Astrocyte of the spinal cord (primary cell): ENCODE measurements at places on chromosomes 1 and 21.

- DNase-seq: peak; percentile 18
Observed at GRCh38 chr21:36456729-36457414, 23.1 kb downstream of the CLDN14 start.

DNA sequence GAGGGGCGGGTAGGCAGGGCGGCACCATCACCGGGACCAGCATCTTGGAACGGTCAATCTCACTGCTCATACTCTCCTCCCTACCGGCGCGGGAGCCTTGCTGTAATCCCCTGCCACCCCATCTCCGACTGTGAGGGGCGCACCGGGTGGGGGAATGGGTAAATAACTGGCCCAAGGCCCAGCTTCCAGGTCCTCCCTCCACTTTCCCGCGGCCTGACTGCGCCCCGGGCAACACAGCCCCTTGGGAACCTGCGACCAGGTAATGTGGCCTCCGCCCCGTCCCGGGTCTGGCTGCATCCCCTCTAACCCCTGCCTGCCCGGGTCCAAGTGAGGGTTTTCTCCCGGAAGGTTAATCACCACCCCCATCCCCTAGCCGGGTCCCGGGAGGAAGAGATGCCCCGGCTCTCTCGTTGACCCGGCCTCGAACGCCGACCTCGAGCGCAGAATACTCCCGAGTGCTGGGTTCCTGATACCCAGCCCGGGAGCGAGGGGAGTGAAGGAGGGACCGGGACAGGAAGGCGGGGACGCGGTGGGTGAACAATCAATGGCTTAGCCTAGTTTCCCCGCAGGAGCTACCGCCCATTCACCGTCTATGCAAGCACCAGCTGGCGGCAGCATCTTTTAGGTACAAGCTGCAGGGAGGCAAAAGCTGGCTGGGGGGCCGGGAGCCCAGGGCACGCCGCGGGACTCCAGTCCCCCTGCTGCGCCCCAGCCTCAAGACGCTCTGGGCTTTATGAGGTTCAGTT lies 5.9 kb upstream of the LHX9 start:
- DNase-seq: no peak

DNA sequence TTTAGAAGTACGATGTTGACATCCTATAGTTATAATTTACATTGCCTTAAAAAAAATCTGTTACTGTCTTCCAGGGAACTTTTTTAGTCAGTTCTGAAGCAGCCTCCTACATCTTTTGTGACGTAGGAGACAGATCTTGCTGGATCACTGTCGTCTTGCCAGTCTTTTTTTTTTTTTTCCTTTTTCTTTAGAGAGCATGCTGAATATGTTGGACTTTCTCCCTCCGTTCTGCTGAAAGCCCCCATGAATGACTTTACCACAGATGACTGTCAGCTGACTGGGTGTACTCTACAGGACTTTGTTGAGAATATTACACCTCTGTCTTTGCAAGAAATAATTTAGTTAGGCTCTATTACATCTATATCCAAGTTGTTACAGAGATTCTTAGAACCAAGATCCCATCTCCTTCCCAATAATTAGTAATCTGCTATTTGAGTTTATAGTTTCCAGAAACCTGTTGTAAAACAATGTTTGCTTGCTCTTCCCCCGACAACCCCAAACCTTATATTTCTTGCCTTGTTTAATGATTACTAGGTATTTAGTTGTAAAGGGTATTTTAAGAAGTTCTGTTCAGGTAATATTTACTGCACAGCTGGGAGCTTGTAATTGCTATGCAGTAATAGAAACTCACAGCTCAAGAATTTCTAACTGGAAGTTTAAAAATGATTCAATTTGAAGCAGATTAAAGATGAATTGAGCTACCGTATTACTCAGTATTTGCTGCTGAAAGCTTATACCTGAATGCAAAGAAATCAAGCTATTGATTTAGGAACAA lies 61.8 kb downstream of the RASAL2 start:
- no peak for DNase-seq

GRCh38 chr1:178539291-178539690 lies 26.4 kb downstream of the TEX35 start:
- no peak for DNase-seq

GRCh38 chr1:72281637-72282270 lies 585 bp downstream of the NEGR1 start:
- DNase-seq: no peak

- DNase-seq: no peak
Observed at GRCh38 chr21:35019631-35020032, 29.5 kb downstream of the RUNX1 start.

DNA sequence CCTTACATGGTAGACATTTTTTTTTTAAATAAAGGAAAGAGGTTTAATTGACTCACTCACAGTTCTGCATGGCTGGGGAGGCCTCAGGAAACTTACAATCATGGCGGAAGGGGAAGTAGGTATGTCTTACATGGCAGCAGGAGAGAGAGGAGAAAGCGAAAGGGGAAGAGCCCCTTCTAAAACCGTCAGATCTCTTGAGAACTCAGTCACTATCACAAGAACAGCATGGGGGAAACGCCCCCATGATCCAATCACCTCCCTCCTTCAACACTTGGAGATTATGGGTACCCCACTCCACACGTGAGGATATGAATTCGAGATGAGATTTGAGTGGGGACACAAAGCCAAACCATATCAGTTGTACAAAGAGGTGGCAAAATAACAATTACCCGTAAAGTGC lies 301.7 kb downstream of the GRIK1 start:
- DNase-seq: no peak
